ENCODE measurements at places on chromosomes 2 and 18.

GRCh38 chr2:219551441-219552381, 7.9 kb downstream of the TMEM198 start:
- peak; percentile 12 for DNase-seq

DNA sequence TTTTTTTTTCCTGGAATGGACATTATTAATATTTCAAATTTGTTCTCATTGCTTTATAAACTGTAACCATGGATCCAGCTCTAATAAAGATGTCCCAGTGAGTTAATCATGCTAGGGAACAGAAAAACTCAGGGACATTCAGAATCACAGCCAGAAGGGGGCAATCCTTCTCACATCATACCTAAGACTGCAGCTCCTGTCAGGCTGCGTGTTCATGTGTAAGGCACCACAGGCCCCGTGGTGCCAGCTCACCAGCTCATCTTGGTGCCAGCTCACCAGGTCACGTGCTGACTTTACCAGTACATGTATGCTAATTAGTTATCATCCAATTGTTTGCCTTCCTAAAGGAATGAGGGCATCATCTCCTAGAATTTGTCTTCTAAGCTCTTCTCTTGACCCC, 84.7 kb upstream of the NEDD4L start:
- no peak for DNase-seq

DNA sequence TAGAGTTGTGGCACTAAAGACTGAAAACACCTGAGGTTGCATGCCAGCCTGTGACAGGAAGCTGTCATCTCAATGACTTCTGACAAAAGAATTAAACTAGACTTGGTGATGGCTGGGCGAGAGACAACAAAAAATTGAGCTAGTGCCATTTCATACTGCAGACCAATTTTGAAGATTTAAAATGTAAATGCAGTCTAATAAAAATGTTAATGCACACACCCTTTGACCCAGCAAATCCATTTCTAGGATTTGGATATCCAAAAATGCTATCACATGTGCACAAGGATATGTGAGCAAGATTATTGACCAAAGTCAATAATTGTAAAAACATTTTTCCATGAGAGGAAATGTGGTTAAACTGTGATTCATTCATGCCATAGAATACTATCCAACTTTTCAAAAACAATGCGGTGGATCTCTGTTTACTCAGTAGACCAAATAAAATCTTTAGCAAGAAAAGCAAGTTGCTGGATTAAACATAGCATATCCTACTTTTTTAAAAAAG, 5.6 kb downstream of the FBXO36 start:
- DNase-seq, result no peak

DNA sequence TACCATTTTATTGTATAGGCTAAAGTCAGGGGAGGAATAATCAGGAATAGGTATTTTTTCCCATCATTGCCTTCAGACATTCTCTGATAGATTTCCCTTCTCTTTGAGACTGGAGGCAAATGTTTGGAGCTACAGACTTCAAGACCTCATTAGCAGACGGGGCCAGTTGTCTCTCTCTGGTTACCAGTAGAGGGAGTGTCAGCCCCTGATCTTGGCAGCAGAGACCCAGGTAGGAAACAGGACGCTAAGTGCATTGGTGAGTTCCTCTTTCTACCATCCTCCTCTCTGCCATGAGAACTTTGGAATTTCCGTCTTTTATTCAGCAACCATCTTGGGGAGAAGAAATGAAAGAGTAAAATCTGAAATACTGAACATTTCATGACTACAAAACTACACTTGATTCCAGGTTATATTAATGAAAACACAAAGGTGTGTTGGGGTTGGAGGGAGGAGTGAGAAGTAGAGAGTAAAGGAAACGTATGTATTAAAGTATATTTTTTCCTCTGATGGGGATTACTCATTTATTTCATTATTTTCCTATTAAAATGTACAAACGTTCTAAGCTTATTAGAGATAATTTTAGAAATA, 186.2 kb upstream of the GCFC2 start:
- no peak for DNase-seq

- no peak for DNase-seq
Observed at GRCh38 chr2:5986801-5987787, 294.9 kb downstream of the SOX11 start.

GRCh38 chr2:30361751-30362394, 85.2 kb upstream of the LCLAT1 start:
- no peak for DNase-seq

DNA sequence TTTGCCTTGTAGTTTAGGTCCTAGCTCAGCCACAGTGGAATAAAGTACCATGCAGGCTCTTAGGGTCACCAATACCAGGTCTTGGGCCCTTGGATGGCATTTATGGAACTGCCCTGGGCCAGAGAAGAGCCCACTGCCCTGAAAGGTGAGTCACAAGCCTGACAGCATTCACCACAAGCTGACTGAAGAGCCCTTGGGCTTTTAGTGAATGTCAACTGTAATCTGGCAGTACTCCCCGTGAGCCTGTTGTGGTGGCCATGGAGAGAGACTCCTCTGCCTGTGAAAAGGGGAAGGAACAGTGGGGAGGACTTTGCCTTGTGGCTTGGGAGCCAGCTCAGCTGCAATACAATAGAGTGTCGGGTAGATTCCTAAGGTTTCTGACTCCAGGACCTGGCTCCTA, 1389.7 kb downstream of the DSC3 start:
- no peak for DNase-seq

- no peak for DNase-seq
Observed at GRCh38 chr2:119049968-119050704, 108.1 kb downstream of the MARCO start.

GRCh38 chr2:65737452-65738011, 305.1 kb upstream of the SPRED2 start:
- no peak for DNase-seq

DNA sequence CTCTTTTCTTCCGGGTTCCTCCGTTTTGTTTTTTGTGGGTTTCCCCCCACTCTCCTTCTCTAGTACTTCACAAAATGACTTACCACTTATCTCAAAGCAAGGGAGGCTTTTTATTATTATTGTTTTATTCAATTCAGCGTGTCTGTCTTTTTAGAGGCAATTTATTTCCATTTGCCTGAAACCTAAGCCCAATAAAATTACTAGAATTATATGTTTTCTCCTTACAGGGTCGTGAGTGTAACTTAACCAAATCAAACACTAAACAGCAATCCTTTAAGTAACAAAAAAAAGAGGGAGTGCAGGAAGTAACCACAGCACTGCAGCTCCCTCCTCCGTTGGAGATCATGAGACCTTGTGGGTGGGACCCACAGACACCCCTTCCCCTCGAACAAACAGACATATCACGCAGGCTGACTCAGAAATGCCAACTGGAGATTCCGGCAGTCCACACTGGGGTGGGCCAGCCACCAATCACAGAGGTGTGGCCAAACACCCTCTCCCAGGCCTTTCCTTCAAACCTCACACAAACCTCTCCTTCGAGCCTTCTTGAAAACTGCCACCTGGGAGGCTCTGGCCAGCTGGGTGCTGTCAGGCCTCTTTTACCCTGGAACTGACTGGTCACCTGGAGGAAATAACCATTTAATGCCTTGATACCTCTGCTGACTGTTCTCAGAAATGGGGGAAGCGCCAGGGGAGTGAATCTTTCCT, 207.1 kb upstream of the SMAD2 start:
- no peak for DNase-seq

DNA sequence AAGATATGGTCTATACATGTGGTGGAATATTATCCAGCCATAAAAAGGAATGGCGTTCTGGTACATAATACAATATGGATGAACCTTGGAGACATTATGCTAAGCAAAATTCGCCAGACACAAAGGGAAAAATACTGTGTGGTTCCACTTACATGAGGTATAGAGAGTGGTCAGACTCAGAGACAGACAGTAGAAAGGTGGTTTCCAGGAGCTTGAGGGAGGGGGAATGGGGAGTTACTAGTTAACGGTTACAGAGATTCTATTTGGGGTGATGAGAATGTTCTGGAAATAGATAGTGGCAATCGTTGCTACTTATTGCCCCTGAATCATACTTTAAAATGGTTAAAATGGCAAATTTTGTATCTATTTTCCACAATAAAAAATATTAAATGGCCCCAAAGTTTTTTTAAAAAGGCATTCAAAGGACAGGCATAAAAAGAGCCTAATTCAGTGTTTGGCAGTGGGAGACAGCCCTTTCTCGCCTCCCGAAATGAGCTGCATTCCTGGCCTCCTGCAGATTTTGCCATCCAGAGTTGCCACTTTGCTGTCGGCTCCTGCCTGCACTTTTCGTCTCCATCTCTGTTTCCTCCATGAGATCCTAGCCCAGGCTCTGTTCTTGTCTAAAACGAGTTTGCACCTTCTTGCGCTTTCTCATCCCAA, 13.5 kb downstream of the TNFRSF11A start:
- no peak for DNase-seq

GRCh38 chr2:239568601-239569000, 167.8 kb upstream of the HDAC4 start:
- no peak for DNase-seq

DNA sequence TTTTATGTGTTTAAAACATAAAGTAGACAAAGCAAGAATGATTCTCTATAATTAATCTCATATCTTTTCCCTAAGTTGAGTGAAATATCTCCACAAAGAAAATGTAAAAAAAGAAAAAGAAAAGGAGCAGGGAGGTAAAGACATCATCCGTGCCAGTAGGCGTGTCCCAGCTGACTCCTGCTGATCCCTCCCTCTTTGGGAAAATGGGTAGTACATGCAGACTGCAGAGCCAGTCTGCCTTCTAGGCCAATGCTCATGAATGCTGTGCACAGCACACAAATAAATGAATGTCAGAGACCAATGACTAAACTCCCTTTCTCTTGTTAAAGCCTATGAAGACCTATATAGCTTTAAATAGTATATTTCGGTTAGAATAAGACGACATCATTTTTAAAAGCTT, 64.7 kb downstream of the RAPH1 start:
- no peak for DNase-seq
